ENCODE measurements at places on chromosomes 6 and 20. TPM values are rescaled to one million over a fixed set of nuclear protein-coding genes. Genes with fewer than 3 reads are reported as not detected.
A peak's percentile ranks its signal among the peaks of the same experiment; 100 is the strongest.

LY86 gene
- not detected for polyA plus RNA-seq

HCRTR2 gene
- not detected for polyA plus RNA-seq

SEL1L2 gene
- not detected for polyA plus RNA-seq

MYLK4 gene
- 0.22 TPM for polyA plus RNA-seq

GRCh38 chr6:44133981-44134711 lies 6.8 kb downstream of the TMEM63B start:
- no peak for DNase-seq

DNA sequence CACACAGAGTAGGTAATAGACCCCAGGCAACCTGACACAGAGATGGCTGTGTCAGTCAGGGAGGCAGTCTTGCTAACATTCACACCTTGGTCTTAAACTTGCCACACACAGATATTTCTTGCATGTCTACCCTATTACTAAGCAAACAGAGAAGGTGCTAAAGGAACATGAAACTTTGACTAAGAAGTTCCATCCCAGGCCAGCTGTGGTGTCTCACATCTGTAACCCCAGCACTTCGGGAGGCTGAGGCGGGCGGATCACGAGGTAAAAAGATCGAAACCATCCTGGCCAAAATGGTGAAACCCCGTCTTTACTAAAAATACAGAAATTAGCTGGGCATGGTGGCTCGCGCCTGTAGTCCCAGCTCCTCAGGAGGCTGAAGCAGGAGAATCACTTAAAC lies 222.4 kb upstream of the JARID2 start:
- no peak for DNase-seq

- no peak for DNase-seq
Measured at GRCh38 chr6:21949211-21949801, 347.5 kb downstream of the PRL start.

- peak; percentile 63 for DNase-seq
Measured at GRCh38 chr6:83514866-83515466, 2.6 kb downstream of the PRSS35 start.
